ENCODE measurements at places on chromosomes 13 and 19.

GRCh38 chr13:91405240-91405639, 6.8 kb downstream of the GPC5 start:
- DNase-seq = no peak

- DNase-seq = no peak
Measured at GRCh38 chr19:57812226-57812625, 2.5 kb downstream of the ZNF552 start.

- no peak for DNase-seq
Measured at GRCh38 chr13:66840621-66841020, 389.5 kb downstream of the PCDH9 start.

DNA sequence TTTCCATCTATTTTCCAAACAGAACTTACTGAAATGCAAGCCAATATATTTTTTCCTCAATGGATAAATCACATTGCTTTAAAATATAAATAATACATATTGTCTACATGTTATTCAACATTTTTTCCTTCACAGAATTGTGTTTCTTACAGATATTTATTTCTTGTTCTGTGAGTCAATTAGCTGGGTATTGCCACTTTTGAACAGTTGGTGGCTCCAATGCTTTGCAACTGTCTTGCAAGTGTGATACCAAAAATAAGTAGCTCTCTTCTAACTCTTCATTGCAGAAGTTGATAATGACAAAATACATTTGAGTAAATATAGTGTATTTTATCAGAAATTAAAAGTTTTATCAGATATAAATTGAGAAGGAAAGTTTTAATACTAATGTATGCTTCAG, 17.1 kb upstream of the GPC5 start:
- DNase-seq = no peak

DNA sequence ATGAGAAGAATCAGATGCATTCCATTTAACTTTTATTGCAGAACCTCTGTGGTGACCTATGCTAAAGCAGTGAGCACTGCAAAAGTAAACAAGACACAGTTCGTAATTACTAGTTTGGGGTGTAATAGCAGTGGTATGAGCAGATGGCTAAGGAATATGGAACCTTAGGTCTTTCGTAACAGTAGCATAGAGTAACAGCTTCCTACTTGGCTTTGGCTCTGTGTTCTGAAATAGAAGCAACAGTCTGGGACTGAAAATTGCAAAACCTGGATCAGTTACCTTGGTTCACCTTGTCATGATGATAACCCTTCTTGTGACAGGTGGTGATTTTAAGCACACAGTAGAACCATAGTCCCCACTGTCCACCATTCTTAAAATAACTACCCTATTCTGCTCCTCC, 303.4 kb downstream of the GPC6 start:
- DNase-seq = no peak

DNA sequence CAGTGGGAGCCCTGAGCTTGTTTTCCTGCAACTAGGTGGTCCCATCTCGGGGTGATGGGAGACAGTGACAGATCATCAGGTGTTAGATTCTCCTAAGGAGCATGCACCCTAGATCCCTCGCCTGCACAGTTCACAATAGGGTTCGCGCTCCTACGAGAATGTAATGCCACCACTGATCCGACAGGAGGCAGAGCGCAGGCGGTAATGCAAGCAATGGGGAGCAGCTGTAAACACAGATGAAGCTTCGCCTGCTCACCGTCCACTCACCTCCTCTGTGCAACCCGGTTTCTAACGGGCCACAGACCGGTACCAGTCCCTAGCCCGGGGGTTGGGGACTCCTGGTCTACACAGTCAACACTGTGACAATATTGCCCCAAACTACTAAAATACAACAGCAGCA, 38.8 kb downstream of the CARD8 start:
- DNase-seq = no peak

DNA sequence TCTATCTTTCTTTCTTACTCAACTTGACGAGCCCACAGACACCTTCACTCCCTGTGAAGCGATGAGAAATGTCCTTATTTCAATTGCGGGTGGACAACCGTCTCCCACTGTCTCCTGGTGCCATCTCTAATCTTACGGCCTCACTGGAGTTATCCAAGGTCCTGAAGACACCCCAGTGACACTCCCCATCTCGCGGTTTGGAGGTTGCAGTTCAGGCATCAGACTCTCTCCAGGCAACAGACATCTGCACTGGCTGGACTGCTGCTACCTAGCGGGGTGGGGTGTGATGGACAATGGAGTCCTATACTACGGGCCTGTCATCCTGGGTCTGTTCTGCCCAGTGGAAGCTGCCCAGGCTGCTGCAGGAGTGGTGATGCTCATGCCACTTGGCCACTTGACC, 18.3 kb upstream of the IRS2 start:
- no peak for DNase-seq

DNA sequence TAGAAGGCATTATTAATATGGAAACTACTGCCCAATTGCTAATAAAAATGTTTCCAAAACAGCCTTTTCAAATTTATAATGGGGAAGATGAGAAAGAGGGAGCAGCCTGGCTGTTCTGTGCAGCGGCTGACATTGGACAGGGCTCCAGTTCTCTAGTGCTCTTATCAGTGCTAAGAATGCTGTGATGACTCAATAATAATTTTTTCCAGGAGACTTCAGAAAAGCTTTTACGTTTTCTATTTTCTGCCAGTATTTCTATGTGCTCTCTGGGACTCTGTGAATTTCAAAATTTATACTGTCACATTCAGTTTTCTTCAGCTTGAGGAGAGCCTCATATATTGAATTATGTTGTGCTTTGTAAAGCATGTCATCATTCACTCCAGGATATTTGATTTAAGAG, 209.6 kb downstream of the VWA8 start:
- DNase-seq = no peak

DNA sequence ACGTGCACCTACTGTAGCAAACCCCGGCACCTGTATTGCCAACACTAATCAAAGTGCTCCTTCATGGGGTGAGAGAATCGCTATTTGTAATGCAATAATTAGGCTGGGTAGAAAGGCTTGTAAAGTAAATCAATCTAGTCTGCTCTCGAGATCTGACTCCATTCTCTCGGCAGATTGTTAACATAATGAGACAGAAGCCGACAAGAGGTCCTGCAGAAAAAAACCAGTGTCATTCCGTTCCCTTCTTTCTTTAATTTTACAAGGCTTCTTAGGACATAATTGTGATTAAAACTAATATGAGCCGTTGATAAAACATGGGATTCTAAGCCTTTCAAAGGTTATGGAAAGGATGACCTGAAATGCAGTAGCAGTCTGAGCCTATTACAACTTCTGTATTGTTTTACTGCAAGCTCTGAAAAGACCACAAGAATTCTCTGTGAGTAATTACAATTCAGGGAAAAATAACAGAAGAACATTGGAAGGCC, 530.0 kb downstream of the PCDH9 start:
- DNase-seq = no peak

DNA sequence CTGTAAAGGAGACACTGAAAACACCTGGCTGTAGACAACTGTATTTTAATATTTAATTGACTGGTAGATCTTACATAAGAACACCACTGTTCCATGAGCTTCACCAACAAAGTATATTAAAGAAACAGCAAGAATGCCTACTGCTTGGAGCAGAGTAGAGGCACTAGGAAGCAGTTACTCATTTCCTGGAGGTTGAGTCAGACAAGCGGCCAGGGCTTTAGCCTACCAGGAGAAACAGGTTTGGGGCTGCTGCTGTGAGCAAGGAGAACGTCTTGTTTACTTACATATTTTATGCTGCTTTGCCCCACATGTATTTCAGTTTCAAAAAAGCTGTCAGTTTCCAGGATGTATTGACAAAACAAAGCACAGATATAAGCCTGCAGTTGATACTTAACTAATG, 33.4 kb downstream of the ALG5 start:
- DNase-seq = no peak

DNA sequence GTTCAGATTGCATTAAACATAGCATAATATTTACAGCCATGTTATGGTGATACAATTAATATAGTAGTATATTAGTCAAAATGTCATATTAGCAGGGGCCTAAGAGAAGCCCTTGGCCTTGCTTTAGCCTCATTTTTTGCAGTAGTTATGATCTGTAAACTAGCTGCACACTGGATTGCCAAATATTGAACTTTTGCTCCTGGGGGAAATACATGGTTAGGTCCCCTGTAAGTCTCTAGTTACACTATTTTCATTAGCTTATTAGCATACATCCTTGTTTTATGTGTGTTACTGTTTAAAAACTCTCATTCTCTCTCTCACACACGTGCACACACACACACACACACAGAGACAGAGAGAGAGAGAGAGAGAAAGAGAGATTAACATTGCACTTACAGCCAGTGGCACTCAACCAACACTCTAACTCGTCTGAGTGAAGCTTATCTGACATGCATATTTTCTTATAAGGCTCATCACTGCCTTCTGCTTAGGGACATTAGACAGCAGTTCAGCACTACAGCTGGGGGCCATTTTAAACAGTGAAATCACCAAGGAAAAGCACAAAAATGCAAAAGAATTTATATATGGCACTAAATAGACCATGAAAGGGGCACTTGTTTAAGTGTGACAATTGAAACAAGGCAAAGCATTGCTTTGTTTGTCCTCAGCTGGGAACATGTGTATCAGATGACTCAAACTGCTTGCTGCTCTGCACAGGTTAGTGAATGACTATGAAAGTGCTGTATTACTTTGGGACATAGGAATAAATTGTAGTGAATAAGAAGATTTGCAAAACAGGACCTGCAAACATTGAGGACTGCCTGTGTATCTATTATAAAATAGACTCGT, 278.7 kb downstream of the GPC6 start:
- DNase-seq = no peak

DNA sequence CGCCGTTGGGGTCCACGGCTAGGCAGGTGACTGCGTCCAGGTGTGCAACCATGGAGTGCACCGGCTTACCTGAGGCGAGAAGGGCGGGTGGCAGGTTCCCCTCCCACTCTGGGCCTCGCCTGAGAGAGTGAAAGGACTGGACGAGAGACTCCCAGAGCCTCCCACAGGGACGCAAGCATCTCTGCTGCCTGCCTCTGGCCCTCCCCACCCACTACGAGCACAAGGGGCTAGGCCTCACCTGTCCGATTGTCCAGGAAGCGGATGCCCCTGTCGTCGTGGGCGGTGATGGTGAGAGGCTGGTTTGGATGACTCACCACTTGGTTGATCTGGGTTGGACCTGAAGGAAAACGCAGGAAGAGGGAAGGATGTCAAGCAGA, 5.1 kb upstream of the PRKD2 start:
- no peak for DNase-seq

DNA sequence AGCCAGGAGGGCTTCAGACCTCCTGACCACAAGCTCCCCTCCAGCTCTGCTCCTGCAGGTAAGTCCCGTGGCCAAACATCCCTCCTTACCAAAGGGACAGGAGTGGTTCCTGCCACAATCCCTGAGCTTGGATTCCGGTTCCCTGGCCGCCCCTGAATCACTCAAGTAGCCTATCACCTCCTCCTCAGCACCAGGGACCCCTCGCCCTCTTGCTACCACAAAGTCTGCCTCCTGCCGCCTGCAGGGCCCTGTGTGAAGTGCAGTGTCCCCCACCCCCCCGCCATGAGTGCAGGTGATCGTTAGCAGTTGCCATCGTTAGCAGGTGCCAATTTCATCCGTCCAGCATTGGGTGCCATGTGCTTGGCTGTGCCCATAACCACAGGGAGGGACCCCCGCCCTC, 40.8 kb upstream of the RANBP3 start:
- no peak for DNase-seq

GRCh38 chr13:40375489-40376171, 290.8 kb downstream of the FOXO1 start:
- DNase-seq = no peak

DNA sequence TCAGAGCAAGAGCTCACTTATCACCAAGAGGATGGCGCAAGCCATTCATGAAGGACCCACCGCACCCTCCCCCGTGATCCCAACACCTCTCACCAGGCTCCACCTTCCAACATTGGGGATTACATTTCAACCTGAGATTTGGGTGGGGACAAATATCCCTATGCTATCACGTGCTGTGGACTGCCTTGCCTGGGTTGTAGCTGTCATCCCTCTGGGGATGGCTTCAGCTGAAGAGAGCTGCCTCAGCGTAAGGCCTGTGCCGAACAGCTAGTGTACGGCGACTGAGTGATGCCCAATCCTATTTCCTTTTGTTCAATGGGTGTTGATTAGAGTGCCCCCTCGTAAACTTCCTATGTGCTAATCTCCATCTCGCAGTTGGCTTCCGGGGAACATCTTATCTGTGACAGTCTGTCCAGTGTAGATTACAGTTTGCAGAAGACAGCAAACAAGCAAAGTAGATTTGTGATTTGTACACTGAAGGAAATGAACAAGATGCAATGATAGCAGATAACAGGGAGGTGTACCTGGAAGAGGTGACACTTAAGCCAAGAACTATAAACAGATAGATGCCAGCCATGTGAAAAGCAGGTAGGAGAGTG, 11.8 kb upstream of the RCBTB1 start:
- no peak for DNase-seq

DNA sequence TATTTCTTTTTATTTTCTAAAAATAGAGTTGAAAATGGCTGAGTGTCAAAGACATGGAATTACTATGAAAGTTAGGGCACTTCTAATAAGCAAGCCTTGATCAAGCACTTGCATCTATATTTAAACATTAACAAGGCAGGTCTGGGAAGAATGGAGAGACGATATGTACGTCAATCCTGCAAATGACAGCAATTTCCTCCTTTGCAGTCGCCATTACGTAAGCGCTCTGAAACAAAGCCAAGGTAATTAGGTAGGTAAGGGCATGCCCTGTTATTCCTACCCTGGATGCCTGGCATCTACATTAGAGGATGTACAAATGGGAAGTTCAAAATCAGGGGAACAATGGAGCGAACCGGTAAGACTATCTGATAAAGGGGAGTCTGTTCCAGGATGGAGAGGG, 664.0 kb upstream of the ARGLU1 start:
- DNase-seq = no peak

DNA sequence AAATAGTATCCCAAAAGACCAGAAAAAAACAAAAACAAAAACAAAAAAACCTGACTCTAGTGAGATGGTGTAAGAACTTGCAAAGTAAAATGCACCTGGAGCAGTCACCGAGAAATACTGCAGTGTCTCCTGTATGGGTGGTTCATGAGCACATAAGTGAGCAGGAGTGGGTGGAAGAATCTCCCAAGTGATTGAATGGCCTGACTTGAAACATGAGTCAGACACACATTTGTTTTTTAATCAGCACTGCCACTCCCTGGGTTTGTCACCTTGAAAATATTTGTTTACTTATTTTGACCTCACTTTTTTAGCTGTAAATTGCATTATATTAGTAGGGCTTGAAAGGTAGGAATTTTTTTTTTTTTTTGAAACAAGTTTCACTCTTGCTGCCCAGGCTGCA, 2.0 kb downstream of the ZNF431 start:
- DNase-seq = no peak

- DNase-seq = no peak
Measured at GRCh38 chr19:38359242-38360021, 14.9 kb upstream of the PSMD8 start.

- DNase-seq = no peak
Measured at GRCh38 chr13:47372751-47373150, 475.9 kb upstream of the HTR2A start.

DNA sequence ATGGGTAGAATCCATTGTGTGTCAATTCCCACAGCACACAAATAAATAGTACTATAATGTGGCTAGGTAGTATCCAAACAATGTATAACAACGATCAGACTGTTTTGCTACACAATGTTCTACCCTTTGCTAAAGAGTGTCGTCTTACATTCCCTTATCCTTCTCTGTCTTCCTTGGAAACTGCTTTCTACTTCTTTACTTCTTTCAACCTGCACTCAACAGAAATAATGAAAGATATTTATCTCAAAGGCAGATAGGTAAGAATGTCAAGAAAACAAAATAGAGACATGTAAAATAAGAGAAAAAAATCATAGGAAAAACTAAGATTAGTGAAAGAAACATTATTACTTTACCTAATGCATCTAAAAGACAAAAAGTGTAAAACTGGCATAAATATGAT, 814.7 kb downstream of the PCDH9 start:
- DNase-seq = no peak

GRCh38 chr13:22107549-22107948, 436.7 kb downstream of the FGF9 start:
- DNase-seq = no peak
